Common myeloid progenitor, CD34-positive (primary cell): ENCODE measurements at places on chromosomes 4 and X.

GRCh38 chr4:7739918-7740865 is 199.5 kb downstream of the AFAP1 start:
- DNase-seq, result no peak

DNA sequence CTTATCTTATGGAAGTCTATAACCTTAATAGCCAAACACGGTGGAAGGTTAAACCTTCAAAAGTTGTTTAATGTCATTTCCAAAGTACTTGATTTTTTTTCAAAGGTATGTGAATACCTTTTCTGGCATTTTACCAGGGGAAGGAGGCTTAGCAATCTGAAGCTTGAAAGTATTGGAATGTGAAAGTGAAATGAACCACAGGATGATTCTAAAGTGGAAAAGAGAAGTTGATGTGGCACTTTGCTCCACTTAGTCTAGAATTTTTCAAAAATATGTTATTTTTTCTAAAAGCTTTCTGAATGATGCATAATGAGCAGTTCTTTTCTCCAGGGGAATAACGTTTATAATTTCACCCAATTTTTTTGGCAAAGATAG is 19.2 kb downstream of the PI4K2B start:
- DNase-seq, result peak; percentile 22

GRCh38 chr4:4328206-4328605 is 38.2 kb downstream of the ZBTB49 start:
- no peak for DNase-seq

GRCh38 chr4:3239303-3239702 is 9.7 kb upstream of the MSANTD1 start:
- no peak for DNase-seq

DNA sequence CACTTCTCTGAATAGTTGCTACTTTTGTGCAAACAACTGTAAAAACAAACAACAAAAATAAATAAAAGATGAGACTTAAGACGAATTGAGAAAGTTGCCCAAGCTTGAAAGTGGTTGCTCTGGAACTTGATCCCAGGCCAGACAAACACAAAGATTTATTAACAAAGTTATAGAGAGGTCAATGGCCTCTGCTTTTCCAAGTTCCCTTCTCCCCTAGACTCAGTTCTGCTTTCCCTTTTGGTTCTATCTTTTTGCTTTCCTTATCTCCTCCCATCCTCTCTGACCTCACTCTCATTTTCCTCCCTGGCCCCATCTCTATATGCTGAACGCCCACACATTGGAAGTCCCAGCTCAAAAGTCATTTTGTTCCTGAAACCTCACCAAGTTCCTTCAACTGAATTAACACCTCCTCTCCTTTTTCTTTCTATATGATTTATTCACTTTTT is 82.7 kb downstream of the MXRA5 start:
- no peak for DNase-seq

DNA sequence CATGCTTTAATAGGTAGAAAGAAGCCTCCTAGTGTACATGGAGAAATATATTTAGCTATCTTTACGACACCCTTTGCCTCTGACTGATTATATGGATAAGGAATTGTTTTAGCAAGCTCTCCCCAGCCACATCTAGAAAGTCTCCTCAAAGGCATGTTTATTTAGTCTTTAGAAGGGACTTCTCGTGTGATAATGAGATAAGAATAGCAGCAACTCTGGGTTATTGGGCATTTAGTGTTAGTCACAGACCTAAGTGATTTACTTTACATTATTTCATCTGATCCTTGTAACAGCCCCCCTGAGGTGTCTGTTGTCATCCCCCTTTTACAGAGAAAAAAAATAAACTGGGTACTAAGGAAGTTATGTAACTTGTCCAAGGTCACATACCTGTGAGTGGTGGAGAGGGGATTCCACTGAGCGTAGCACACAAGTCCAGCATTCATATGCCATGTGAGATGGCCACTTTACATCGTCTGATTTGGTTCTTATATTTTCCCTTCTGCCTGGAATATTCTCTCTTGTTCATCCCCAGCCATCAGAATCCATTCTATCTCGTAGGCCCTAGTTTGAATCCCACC is 77.7 kb downstream of the TSPAN7 start:
- DNase-seq, result no peak

GRCh38 chr4:118776157-118776954 is 59.6 kb downstream of the SEC24D start:
- DNase-seq, result no peak

DNA sequence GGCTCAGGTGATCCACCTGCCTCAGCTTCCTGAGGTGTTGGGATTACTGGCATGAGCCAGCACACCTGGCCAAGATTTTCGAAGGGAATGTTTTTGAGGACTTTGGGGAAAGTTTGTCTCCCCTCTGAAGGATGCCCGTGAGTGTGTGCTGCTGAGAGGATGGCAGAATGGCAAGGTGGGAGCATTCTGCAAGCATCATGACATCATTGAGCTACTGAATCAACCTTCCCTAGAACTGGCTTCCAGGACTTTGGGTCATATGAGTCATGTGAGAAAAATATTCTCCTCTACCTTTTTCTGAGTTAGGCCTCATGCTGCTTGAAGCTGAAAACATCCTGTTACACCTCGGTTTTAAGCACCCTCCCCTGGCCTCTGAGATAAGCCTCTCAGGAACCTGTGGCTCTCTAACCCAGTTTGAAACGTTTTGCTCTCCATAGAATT is 31.0 kb downstream of the TMEM131L start:
- no peak for DNase-seq

GRCh38 chr4:109979920-109980717 is 67.4 kb downstream of the EGF start:
- no peak for DNase-seq

- DNase-seq, result peak; percentile 57
Measured at GRCh38 chr4:38154681-38155588, 194.7 kb downstream of the PTTG2 start.

DNA sequence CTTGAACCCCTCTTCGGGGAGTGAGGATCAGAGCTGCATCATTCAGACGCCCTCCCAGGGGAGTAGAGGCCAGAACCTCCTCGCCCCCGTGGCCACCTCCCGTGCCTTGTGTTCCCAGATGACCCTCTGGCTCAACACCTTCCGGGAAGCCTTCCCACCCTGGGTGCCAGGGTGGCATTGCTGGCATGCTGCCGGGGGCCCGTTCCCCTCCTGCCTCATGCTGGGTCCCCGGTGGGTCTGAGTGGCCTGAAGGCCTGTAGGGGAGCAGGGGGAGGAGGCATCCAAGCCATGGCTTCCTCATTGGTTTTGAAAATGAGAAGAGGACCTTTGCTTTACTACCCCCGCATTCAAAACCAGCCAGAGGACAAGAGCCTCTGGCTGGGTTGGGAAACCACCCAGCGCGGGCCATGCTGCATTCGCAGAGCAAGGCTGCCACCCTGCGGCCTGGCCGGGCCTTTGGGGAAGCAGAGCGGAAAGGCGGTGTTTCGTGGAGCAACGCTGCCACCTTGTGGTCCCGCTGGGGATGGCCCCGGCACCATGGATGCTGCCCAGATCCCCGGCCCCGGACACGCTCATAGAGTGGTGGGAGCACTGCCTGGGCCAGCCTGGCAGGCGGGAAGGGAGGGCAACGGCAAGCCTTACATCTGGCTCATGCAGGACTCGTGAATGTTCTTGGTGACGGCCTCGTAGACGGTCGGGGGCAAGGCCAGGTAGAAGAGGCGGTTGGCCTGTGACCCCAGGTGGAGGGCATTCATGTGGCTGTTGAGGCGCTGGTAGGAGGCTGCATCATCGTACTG is 11.9 kb downstream of the G6PD start:
- DNase-seq, result peak; percentile 89

DNA sequence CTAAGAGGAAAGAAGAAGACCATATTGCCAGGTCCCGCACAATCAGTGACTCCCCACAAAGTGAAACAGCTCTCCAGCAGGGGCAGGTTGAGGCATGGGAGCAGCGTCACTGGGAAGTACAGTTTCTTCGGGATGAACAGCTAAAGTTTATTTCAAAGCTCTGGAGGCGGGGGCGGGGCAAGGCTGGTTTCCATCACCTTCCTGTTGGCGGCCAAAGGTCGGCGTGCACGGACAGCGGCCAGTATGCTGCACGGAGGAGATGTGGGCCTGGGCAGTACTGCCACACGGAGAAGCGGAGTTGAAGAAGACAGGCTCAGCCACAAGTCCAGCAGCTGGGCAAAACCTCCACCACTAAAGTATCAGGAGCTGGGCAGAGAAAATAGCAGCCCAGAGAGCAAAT is 951 bp upstream of the ZNF518B start:
- no peak for DNase-seq

DNA sequence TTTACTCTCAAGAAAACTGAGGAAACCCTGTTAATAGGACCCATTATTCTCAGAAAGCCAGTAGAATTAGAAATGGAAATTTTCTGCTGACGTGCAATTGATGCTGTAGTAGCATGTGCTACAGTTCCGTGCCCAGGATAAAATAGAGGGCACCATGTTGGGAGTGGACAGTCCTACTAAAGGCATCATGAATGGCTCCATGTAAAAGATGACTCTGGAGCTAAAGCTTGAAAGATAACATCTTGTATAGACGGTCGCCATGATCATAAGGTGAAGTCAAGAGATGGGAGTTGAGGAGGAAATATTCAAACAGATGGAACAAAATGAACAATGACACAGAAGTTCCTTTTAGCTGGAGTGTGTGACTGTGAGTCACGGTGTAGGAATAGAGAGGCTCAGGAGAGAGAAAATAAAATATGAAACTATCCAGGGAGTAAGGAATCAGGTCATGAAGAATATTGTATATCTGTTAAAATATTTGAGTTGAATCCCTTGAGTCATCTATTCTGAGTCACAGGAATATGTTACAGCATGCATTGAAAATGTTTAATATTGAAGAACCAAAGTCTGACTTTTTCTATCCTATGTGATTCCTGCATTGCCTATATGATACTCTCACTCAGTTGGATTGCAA is 31.8 kb downstream of the ANXA10 start:
- no peak for DNase-seq

- DNase-seq, result no peak
Measured at GRCh38 chr4:78940752-78941151, 1.5 kb upstream of the PAQR3 start.

DNA sequence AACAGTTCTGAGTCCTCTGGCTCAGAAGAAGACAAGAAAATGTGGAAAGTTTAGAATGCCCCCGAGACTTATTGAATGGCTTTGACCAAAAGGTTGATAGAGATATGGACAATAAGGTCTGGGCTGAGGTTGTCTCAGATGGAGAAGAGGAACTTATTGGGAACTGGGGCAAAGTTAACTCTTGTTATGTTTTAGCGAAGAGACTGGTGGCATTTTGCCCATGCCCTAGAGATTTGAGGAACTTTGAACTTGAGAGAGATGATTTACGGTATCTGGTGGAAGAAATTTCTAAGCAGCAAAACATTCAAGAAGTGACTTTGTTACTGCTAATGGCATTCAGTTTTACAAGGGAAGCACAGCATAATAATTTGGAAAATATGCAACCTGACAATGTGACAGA is 1549.3 kb upstream of the ADGRL3 start:
- peak; percentile 61 for DNase-seq

GRCh38 chrX:85243761-85244449 is at the start of the genes SATL1 and ZNF711:
TSS of gene SATL1 (minus strand) at chrX:85243779. CDS start at chrX:85108968, 134,811 bp downstream.
TSS of gene ZNF711 (plus strand) at chrX:85243991. CDS start at chrX:85247573, 3,582 bp downstream.
- DNase-seq, result peak; percentile 87

DNA sequence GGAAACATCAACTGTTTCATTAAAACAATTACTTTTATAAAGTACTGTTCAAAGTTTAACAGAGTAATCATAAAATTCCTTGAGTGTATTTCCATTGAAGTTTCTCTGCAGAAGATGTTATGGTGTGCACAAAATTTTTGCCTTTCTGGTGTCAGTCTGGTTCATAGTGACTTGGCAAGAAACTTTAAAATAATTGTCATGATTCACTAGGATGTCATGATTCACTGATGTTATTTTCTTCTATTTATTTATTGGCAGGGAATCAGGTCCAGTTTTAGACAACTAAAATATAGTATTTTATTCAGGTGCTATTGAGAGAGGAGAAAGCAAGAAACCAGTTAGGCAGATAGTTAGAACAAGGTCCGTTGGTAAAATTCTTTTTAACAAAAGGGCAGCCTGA is 3.8 kb downstream of the UGT2A1 start:
- DNase-seq, result no peak

- no peak for DNase-seq
Measured at GRCh38 chr4:52612341-52612740, 46.8 kb downstream of the USP46 start.

- no peak for DNase-seq
Measured at GRCh38 chrX:17860811-17861488, at the start of gene RAI2. TSS of gene RAI2 (minus strand) at chrX:17861298. CDS start at chrX:17802010, 59,288 bp downstream.

- no peak for DNase-seq
Measured at GRCh38 chr4:150479657-150480056, 102.3 kb upstream of the MAB21L2 start.

DNA sequence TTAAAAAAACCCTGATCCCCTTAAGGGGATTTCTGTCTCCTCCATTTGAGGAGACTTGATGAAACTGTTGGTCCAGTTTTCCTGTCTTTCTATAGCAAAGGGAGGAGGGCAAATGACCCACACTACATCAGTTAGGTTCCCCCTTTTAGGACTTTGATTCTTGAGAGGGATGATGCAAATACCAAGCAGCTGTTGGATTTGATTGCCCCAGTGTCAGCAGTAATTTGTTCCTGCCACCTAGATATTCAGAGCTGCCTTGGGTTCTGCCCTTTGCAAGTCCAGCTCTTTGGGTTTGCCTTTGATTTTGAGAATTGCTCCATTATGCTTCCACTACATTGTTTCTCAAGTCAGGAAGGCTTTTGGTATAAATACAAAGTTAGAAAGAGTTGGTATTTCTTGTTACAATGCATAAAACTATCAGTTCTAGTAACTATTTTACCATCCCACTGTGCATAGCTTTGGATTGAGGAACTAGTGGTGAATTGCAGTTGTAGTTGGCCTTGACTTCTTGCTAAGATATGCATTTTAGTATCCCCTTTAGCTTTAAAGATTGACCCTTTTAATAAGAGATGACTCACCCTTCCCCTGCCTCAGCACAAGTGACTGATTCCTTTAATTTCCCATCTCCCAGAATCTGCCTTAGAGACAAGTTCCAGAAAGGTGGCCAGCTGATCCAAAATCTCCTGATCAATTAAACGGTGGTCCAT is 24.3 kb upstream of the ZNF330 start:
- DNase-seq, result no peak

GRCh38 chrX:129777218-129778030 is 2.3 kb upstream of the SASH3 start:
- peak; percentile 91 for DNase-seq

- DNase-seq, result no peak
Measured at GRCh38 chr4:38387819-38388218, 276.2 kb upstream of the KLF3 start.

DNA sequence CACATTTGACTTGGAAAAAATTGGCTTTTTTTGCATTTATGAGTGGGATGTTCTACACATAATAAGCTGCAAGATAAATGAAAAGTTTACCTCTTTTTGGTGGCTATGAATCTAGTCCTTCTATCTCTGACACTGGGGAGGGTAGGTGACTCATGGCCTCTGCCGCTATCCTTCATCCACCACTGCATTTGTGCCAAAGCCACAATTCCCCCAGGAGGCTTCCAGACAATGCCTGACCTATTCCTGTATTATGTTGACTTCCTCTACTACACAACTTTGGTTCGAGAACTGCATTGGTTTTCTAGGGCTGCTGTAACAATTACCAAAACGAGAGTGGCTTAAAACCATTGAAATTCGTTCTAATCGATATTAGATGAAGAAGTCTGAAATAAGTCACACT is 245.6 kb downstream of the TRAM1L1 start:
- DNase-seq, result no peak
